ENCODE measurements at places on chromosomes 3 and 15.

DNA sequence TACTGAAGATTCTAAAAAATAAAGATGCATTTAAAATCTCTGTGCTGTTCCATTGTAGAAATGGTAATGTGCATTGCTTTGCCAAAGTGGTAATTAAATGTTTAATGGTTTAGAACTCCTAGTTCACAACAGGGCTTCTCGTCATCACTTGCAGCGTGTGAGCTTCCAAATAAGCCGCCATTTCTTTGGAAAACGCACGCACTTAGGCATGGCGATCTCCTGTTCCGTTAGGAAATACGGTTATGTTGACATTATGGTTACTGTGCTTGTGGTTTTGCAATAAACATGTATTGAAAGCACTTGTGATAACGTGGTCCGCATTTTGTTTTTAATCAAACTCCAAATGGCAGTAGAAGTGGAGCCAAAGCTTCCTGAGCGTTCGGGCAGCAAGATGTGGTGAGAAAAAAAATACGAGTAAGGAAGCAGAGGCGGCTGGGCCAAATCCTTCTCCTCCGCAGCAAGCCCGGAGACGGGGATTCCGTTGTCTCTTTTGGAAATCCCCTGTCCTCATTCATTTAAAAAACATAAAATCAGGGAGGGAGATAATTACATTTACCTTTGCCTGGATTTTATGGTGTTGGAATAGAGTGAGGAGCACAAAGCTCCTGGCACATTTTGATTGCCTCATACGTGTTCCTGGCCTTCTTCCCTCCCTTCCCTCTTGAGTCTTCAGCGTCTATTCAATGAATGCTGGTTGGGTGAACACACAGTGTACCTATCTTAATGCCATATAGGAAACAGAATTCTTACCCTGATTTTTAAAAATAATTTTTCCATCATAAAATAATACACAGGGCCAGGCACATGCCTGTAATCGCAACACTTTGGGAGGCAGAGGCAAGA lies 97.5 kb downstream of the SLC49A4 start:
- no peak for DNase-seq

DNA sequence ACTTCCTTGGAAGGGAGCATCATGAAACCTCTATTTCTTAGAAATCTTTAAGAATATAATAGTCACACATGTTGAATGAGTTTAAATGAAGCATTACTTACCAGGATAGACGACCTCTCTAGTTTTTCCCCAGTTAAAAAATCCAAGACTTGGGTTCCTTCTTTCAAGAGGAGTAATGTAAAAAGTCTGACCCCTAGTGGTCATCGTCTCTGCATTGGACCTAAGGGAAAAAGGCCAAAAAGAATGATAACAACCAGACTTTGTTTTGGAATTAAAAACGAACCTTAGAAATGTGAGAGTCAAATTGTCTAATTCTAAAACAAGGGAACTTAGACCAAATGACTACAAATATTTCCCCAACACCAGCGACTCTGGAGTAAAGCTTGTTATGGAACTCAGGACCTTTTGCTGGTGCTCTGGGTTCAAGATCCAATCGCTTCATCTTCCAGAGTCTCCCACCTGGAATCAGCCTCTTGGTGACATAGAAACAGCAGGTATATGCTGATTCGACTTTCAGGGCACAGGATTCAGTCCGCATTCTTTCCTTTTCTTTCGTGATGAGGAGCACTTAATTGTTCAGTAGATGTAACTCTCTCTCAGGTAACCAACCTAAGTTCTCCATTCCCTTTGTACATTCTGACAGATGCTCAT lies 214.8 kb upstream of the TPRG1 start:
- DNase-seq: no peak

DNA sequence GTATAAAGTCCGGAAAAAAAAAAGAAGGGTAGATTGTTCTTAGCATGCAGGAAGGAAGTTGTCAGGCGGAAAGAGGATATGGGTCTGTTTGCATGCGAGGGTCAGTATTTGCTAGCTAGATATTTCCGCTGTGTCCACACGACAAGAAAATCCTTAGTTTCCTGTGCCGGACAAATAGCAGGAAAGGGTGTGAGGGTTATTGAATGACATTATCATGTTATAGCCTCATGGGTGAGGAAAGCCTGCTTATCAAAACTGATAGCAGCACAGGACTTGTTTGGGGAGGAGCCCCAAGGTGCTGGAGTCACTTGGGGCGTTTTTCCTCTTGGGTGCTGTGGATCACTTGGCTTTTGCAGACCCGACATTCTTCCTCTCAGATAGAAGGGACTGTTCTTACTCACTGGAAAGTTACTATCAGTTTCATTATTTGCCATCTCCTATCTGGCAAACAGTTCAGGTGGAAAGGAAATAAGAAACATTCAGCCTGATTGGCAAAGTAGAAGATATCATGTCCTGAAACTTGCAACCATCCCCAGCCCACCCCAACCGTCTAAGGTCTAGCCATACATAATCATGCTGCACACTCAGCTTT lies 127.2 kb upstream of the DPH6 start:
- DNase-seq: no peak

- DNase-seq: no peak
Observed at GRCh38 chr3:113055201-113055600, 64.4 kb downstream of the GTPBP8 start.

DNA sequence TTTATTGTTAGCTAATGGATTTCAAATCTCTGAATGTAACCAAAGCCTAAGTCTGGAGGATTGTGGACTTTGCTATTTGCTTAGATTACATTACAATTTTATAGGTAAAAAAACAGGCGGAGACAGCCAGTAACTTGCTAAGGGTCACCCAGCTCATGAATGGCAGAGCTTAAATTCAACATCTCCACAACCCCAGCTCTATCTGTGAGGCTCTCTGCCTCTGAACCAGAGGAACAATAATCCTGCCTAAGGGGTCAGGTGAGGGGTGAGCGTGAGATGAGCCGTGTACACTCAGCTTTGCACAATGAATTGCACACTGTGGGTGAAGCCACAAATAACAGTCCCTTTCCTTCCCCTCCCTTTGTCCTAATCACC lies 69.8 kb upstream of the SPATA12 start:
- no peak for DNase-seq

- DNase-seq: no peak
Observed at GRCh38 chr15:43505738-43506137, 11.7 kb upstream of the MAP1A start.

- DNase-seq: no peak
Observed at GRCh38 chr3:165283328-165283727, 87.1 kb upstream of the SLITRK3 start.

DNA sequence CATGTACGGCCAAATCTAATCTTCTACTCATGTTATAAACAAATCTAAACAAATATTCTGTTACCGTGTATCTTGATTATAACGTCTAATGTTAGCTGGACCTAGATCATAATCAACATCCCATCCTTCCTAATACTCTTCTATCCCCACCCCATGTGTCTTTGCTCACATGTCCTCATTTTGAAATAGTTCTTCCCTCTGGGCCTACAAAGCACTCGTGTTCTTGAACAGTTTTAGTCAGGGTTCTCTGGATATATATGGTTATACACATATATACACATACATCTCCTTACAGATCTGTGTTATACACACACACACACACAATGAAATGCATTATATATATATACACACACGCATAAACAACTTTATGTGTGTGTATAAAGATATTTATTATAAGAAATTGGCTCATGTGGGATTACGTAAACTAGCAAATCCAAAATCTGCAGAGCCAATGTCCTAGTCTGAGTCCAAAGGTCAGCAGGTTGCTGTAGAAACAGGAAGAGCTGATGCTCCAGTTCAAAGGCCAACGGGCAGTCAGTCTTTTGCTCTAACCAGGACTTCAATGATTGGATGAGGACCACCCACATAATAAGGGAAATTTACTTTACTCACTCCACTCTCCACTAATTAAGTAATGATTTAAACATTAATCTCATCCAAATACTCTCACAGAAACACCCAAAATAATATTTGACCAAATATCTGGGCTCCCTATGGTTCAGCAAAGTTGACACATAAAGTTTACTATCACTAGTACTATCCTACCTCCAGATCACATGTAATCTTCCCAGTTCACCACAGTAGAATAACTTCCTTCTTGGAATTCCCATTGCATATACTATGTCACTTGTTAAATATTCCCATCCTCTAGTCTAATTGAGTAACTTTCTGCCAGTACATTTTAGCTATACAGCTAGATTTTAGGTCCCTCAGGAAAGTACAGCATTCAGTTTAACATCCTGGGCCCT lies 450.0 kb downstream of the ROBO1 start:
- no peak for DNase-seq

GRCh38 chr3:127788451-127788909 lies 33.8 kb downstream of the MGLL start:
- no peak for DNase-seq

GRCh38 chr15:80948651-80949292 lies 40.8 kb downstream of the MESD start:
- DNase-seq: no peak

DNA sequence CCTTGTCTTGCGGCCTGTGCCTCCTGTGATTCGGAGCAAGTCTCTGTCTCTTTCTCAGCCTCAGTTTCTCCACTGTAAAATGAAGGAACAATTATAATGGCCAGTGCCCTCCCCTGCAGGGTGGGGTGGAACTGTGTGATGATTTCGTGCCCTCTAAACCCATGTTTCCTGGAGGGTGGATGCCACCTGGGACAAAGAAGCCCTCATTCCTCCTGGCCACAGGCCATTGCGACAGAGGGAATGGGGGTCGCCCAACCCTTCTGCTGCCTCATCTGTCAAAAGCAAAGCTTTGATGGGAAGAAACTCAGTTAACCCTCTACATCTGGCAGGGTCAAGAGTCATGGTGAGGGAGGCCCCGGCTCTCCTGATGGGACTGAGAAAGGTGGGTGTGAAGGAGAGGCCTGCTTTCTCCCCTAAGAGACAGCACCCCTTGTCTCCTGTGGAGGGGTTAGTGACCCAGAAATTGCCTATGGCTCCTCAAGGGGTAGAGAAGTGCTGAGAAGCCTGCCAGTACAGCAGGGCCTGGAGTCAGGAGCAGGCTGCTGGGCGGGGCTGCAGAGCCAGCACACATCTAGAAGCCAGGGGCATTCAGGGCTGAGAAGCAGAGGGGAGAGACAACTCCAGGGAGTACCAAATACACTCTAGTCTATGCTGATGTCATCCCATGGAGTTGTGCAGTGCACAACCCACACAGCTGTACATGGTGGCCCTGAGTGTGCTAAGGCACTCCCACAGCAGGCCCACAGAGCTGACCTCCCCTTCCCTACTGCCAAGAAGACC lies 61.0 kb downstream of the PLXNA1 start:
- no peak for DNase-seq

DNA sequence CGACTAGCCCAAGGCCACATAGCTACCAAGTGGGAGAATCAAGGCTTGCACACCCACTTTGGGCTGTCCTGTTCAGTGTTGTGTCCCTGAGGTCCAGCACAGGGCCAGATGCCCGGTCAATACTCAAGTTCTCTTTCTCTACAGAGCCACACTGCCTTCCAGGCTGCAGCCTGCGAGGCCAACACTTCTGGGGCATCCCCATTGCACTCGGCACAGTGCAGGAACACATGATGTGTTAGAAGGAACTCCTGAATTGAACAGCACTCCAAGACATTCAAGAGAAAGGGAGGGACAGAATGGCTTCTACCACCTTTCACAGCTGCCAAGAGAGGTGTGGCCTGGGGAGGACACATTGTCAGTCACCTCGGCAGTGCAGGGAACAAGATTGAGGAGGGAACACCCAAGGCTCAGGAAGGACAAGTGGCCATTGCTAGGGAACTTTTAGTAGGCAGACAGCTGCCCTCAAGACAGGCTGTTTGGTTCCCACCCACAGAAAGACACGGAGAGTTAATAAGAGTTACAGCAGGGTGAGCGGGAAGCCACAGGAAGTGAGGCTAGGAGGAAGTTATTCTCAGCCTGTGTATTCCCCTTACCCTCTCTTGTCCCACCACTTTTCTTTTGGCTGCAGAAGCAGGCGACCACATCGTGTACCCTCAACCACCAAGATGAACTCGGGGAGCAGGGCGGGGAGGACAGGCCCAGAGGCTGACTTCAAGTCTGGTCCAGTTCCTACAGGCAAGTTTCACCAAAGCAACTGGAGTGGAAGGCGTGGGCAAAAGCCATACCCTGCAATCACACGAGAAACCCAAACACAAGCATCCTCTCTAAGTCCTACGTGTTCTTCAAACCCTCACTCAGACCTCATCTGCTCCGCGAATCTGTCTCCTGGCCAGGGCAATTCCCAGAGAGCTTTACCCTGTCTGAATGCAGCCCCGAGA lies 69.4 kb downstream of the SRGAP3 start:
- no peak for DNase-seq

Measured in stimulated activated CD4-positive, alpha-beta T cell treated with anti-CD3 and anti-CD28 coated beads, Interleukin-1b, Interleukin-23, amount 100 ng/mL, for 1 hour (primary cell).